Amniotic stem cell (primary cell): ENCODE measurements at places on chromosomes 5 and 9.

- no peak for DNase-seq
These were observed 503.6 kb downstream of the SEMA5A start for GRCh38 chr5:9042241-9042640.

- no peak for DNase-seq
These were observed 16.1 kb downstream of the CSNK1G3 start for GRCh38 chr5:123528065-123528464.

- no peak for DNase-seq
These were observed 82.1 kb downstream of the DPYSL3 start for GRCh38 chr5:147427521-147428401.

DNA sequence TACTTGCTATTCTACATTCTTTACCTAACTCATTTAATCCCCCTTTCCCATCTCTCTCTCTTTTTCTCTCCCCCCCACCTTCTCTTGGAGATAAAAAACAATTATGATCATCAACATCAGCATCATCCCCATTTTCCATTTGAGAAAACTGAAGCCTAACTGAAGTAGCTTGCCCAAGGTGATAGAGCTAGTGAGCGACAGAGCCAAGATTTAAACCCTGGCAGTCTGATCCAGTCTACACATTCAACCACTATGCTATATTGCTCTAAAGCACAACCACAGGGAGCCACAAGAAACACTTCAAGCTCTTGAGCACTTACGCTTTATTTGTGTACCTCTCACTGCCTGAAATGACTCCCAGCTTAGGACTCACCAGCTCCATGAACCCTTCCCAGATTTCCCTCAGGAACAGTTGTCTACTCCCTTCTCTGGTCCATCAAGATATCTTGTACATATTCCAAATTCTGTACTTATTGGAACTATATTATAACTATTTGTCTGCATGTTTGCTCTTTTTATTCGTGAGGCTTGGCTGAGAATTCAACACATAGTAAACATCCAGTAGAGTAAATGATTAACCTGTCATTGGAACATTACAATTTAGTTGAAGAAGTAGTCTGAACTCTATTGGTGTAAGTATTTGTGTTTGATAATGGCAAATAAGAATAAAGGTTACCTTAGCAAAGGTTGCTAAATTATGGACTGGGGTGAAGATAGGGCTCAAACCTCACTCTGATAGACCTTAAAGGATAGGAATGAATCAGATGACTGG is 164.8 kb downstream of the EFNA5 start:
- DNase-seq = no peak

- no peak for DNase-seq
These were observed 35.1 kb downstream of the FGF18 start for GRCh38 chr5:171454549-171454948.

GRCh38 chr9:17580119-17580518 is 1.3 kb downstream of the SH3GL2 start:
- DNase-seq = no peak

DNA sequence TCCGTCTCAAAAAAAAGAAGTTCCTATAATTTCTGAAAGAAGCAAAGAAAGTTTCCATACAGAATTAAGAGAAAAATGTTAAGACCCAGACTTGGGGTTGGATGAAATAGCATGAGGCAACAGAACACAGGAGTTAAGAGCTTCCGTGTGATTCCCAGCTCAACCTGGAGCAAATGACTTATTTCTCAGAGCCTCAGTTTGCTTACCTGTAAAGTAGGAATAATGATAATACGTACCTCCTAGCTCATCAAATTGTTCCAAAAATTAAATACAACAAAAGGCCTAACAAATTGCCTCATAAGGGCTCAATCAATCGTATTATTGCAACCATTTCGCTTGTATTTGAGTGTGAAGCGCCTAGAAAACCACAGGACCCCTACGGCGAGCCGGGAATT is 600 bp upstream of the GPR107 start:
- DNase-seq = no peak

DNA sequence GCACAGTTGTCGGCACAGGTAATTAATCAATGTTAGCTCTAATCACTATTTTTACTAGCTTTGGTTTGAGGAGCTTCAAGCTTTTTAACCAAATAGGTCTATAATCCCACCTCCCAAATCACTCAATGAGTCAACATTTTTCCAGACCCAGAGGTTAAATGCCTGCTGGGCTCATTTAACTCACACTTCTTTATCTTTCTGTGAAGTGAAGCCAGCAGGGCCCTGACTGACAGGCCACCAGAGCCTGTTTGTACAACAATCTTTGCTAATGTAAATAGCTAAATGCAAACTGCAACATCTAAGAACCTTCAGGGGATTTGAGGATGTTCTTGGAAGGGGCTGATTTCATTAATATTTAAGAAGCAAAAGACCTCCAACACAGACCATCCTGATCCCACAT is 98.4 kb upstream of the NREP start:
- no peak for DNase-seq
